Uterus (tissue), 4 donors: ENCODE measurements at places on chromosomes 6 and 20.

- no peak for DNase-seq
Measured at GRCh38 chr6:1962201-1962600, 283.2 kb downstream of the GMDS start.

GRCh38 chr20:48236000-48236970 is 451.0 kb upstream of the SULF2 start:
- peak; percentile 77 for DNase-seq

DNA sequence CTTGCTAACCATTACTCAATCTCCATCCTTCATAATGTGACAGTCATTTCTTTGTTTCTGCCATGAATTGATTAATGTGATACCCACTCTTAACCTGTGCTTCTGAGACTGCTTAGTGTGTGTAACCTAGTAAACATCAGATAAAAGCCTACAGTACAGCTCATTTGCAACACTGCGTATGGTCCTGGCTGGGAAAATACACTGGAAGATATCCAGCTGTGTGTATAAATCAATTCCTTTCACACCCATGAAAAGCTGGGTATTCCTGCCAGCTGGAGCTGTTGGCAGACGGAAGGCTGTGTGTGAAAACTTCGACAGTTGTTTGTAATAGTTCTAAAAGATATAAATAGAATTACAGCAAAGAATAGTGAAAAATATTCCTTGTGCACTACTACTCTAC is 509.2 kb downstream of the FRK start:
- no peak for DNase-seq

- no peak for DNase-seq
Measured at GRCh38 chr20:60016406-60016805, 58.2 kb downstream of the CDH26 start.

- DNase-seq: no peak
Measured at GRCh38 chr20:2219481-2220006, 76.3 kb upstream of the TGM3 start.

DNA sequence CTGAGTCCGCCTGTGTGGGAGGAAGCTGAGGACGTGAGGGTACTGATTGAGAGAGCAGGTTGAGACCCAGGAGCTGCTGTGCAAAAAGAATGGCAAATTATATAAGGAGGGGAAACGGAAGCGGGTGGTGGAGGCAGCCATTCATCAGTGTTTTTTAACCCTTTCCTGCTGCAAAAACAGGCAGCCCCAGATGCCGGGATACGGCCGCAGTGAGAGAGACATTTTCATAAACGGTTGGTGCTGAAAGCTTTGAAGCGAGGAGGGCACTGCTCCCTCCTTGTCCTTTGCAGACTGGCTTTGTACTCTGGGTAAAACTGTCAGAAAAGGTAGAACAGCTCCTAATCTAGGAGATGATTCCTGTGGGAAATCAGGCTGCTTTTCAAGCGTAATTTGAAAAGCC is 56.4 kb downstream of the TTI1 start:
- DNase-seq: no peak

DNA sequence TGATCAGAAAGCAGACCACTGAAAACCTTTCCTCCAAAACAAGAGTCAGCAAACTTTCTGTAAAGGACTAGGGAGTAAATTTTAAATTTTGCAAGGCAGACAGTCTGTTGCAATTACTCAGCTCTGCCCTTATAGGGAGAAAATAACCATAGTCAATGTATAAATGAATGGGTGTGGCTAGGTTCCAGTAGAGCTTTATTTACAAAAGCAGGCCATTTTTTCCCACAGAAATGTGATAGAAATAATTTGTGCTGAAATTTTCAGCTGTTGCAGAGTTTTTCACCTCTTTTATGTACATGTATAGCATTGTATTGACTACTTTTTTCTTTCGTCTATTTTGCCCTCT is 7.7 kb downstream of the AMD1 start:
- no peak for DNase-seq

DNA sequence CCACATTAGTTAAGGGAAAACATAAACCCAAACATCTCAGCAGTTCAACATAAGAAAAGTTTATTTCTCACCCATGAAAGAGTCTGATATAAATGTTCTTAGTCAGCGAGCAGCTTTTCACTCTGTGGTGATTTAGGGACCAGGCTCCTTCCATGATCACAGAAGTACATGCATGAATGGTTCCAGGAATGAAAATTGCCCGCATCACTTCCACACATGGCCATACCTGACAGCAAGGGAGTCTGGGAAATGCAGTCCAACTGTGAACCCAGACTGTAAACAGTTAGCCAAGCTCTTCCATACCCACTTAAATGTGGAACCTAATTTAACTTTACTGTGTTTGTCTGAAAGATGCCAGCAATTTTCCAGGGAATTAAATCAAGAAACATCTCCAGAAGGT is 353.9 kb downstream of the HACE1 start:
- no peak for DNase-seq

DNA sequence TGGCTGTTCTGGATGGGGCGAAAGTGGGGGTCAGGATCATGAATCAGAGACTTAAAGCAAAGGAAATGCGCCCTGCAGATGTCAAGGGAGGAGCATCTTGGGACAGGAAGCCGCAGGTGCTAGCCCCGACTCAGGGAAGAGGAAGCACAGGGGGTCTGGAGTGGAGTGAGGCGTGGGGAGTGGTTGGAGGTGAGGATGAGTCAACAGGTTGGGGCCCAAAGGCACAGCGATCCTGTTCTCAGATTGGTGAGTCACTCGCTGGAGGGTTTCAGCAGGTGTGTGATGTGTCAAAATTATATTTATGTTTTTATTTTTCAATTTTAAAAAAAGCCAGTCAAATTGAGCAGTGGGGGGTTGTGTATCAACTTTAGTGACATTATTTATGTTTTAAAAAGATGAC is 19.0 kb downstream of the PACSIN1 start:
- DNase-seq: no peak

GRCh38 chr6:88655586-88655985 is 307.8 kb downstream of the RNGTT start:
- no peak for DNase-seq

DNA sequence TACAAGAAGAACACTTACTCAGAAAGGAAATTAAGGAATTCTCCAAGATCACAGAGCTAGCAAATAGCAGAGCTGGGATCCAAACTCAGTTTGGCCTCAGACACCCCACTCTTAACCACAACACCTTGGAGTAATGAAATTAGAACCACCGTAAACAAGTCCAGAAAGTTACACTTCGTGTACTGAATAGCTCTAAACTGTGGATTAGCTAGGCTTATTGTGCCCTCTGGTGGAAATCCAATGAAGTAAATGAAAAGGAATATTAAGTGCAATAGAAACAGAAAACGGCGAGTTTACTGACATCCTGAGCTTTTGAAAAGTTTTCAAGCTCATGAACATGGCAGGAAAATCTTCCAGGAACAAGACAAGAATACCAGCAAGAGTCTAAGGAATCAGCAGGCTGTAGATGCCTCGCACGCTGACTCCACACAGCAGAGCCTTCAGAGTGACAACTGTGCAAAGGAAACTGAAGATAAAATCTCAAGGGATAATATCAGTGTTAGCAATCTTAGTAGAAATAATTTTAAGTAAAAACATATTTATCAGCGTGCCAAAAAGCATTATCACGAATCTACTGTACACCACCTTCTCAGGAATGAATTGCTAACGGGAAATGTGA is 34.6 kb downstream of the FBXO5 start:
- DNase-seq: no peak

DNA sequence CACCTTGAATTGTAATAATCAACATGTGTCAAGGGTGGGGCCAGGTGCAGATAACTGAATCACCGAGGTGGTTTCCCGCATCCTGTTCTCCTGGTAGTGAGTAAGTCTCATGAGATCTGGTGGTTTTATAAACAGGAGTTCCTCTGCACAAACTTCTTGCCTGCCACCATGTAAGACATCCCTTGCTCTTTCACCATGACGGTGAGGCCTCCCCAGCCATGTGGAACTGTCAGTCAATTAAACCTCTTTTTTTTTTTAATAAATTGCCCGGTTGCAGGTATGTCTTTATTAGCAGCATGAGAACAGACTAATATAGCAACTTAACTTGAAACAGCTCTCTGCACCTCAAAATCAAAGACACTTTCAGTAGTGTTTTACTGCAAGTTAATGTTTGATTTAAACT is 121.6 kb downstream of the OGFRL1 start:
- DNase-seq: no peak

DNA sequence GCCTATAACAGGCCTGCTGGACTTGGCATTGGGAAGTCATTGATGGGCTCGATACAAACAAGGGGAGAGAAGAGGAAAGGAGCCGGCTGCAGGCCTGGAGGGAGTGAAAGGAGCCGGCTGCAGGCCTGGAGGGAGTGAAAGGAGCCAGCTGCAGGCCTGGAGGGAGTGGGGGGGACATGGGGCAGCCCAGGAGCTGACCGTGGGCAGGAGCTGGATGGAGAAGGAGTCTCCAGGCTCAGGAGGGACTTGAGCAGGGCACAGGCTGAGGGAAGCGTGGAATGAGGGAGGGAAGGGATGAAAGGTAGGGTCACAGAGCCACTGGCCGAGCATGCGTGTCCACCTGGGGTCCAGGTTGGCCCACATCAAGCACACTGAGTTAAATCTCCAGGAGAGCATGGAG is 32.0 kb downstream of the RPP40 start:
- no peak for DNase-seq

DNA sequence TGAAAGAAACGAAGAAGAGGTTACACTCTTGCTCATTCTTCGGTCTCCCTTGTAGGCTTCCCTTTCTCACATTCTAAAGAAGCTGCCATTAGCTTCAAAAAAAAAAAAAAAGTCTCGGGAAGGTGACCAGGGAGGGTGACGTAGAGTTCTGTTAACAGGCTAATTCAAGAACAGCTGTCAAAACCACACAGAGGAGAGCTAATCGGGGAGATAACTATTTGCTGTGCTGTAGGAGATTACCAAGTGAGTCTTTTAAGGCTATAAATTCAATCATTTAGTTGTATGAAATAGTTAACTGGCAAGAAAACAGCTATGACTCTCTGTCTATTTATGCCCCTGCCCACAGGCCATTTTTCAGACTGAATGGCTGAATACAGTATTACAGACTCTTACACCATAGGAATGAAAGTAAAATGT is 256.8 kb downstream of the SYNE1 start:
- no peak for DNase-seq

DNA sequence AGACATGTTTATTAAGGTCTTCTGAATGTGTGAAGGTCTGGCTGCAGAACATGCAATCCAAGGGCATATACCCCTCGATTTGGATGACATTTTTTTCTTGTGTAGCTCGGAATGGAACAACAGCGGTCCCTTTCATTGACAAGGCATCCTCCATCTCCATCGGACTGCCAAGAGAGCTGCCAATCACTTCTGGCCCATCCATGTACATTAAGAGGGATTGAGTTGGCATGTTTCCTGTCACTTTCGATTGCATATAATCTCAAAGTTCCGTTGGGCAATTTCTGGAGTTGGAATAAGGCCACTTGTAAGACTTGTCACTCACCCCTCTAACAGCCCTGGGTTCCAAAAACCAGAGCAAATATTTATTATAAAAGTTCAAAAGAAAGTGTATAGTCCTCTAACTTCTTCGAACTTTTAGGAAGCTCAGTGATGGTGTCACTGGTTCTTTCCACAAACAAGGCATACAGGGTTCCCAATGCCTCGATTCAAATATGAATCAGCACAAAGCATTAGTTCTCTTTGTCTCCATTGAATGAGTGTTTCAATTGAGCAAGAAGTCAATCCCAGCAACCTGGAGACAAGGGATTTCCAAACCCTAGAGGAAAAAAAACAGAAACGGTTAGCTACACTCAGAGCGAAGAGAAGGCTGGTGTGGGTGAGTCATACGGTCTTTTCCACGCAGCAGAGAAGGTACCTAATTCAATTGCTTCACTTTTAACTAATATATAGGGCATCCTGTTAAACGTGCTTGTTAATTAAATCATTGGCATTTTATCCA is 10.9 kb downstream of the ZNF217 start:
- DNase-seq: peak; percentile 66

DNA sequence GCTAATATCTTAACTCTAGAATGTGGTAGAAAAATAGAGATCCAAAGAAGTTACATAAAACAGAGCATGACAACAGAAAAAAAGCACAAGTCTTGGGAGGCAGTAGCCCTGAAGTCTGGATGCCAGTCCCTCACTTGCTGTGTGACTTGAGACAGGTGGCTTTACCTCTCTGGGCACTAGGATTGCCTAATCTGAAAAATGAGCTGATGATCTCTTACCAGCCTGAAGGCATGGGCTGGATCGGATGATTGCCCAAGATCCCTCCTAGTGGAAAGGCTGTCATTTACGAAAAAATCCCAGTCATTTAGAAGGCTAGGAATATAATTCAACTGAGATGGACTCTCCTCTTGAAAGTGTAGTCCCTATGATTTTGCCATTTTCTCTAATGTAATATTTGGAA is 10.9 kb upstream of the GCM1 start:
- DNase-seq: no peak

GRCh38 chr20:3803854-3804253 is 7.7 kb downstream of the CDC25B start:
- DNase-seq: no peak

DNA sequence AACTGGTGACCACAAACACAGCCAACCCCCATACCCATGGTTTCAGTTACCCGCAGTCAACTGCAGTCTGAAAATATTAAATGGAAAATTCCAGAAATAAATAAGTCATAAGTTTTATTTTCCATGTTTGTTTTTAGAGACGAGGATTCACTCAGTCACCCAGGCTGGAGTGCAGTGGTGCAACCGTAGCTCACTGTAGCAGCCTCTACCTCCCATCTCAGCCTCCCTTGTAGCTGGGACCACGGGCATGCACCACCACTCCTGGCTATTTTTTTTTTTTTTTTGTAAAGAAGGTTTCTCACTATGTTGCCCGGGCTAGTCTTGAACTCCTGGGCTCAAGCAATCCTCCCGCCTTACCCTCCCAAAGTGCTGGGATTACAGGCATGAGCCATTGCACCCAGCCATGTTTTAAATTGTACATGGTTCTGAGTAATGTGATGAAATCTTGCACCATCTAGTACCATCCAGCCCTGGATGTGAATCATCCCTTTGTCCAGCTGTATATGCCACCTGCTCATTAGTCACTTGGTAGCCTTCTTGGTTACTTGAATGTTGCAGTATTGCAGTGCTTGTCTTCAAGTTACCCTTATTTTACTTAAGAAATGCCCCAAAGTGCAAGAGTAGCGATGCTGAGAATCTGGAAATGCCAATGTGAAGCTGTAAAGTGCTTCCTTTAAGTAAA is 14.5 kb downstream of the CSNK2A1 start:
- DNase-seq: no peak

- no peak for DNase-seq
Measured at GRCh38 chr6:16248271-16248853, 10.0 kb downstream of the GMPR start.

DNA sequence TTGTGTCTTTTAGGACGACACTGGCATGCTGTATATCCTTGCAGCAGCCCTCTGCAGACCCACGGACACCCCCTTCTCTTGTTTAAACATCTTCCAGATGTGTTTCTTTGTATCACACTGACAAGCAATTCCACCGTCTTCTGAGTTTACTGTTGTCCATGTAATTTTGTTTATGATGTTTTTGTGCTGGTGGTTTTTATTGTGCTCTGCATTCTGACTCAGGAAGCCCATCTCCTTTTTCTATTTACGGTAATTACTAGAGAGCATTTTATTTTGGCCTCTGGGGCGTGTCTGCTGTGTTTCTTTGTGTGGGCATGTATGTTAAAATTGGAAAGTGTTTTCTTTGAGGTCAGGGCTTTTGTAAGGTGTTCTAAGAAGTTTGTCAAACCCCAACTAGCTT is 111.9 kb downstream of the JARID2 start:
- no peak for DNase-seq

GRCh38 chr20:9398882-9399281 is 115.5 kb upstream of the LAMP5 start:
- no peak for DNase-seq
